AG08395 (cell line): ENCODE measurements at places on chromosomes 5 and 9.

DNA sequence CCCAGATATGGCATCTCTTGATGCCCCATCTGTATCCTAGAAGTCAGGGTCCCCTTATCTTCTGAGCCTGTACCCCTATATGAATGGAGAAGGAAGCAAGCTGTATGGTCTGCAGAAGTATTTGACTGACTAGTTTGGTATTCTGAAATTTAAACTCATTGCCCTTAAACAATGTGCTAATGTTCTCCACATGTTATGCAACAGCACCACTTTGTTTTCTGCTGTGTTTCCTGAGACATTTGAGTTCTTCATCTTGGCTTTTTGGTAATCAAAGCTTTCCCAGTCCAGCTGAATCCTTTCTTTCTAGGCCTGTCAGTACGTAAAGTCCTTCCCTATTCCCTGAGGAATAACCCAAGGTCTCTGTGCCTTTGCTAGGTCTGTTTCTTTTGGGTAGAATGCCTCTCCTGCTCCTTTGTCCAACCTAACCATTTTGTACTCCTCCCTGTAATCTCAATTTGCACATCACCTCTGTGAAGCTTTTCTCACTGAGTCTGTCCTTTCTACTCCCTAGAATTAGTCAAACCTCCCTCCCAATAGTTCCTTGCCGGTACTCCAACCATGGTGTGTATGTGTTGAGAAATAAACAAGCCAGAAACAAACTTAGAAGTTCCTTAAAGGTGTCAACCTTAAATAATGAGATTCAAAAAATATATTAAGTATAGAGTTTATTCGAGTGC, 72.1 kb upstream of the HSPB3 start:
- DNase-seq = peak; percentile 40

- DNase-seq = peak; percentile 18
Measured at GRCh38 chr5:141843156-141843927, 34.9 kb downstream of the PCDH1 start.

DNA sequence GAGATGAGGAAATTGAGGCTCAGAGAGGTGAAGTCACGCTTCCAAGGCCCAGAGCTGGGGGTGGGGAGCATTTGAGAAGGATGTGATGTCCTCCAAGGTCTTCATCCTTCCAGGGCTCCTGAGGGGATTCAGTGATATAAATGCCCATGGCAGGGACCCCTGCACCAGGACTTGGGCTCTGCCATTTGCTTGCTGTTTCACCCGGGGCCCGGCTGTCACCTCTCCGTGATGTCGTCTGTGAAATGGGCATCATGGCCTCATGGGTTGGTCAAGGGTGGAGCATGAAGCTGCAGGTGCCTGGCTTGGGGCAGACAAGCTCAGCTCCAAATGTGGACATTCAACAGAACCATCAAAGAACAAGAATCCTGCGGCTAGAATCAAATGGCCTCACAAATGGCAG, 253.1 kb downstream of the PBX3 start:
- DNase-seq = no peak

DNA sequence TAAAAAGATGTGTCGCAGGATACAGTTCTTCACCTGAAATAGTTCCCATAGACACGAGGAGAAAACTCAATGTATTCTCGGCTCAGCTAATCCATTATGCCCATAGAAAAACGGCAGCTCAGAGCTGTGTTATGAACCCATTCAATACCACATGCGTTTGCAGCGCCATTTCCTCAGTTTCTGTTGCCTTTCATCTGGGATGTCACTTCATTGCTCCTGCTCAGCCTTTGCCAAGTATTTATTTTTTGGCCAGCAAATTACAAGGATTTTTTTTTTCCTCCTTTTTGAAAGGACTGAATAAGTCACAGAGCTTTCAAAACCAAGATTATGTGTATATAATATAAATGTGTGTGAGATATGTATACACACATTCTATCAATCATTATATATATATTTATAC, 280.9 kb downstream of the MARCHF11 start:
- DNase-seq = no peak

GRCh38 chr5:158899792-158900191, 199.9 kb downstream of the EBF1 start:
- peak; percentile 85 for DNase-seq

- DNase-seq = no peak
Measured at GRCh38 chr5:144328980-144329379, 158.3 kb downstream of the KCTD16 start.

DNA sequence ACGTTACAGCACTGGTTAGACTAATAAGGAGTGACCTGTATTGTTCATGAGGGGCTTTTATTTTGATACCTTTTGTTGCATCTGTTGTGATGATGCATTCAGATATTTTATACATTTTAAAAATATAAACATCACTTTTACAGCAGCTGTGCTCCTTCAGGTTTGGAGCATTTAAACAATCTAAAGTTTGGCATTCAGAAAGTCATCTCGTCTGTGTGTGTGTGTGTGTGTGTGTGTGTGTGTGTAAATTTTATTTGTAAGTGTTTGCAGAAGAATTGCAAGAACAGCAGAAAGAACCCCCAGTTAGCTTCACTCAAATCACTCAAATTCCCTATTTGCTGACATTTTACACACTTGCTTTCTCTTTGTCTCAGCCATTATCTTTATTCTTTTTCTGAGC, 87.4 kb downstream of the ERCC6L2 start:
- no peak for DNase-seq

- DNase-seq = no peak
Measured at GRCh38 chr9:93224591-93224990, 40.7 kb downstream of the WNK2 start.

DNA sequence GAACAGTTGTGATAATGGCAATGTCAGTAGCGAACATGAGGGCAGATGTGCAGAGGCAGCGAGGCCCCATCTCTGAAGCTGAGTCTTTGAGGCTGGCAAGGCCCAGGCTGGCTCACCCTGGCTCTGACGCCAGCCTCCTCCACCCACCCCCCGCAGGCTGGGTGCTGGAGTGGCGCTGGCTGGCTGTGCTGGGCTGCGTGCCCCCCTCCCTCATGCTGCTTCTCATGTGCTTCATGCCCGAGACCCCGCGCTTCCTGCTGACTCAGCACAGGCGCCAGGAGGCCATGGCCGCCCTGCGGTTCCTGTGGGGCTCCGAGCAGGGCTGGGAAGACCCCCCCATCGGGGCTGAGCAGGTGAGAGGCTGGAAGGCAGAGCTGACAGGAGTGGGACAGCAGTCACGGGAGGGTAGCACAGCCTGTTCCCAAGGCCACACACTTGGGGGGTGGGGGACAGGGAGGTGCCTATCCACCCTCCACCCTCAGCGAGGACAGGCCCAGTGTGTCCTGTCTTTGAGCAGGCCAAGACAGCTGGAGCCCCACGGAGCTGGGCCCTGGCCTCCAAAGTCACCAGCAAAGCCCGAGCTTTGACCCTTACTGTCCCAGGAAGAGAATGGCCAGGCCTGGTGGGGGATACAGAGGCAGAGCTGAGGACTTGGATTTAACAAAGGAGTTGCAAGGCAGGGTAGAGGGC, 5.6 kb downstream of the SLC2A8 start:
- no peak for DNase-seq

DNA sequence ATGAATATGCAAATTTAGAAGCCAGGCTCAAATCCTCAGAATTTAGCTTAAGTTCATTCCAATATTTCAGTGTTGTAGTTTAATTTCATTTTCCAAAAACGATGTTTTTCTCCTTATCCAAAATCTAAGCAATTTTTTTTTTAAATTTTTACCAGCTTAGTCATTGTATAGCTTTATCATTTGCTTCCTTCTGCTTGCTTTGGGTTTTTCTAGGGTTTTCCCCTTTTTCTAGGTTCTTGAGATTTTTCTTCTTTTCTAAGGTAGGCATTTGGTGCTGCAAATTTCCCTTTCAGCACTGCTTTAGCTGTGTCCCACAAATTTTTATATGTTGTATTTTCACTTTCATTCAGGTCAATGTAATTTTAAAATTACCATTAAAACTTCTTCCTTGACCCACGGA, 34.4 kb upstream of the CCDC112 start:
- DNase-seq = no peak
